ENCODE measurements at places on chromosomes 11 and 22.

DNA sequence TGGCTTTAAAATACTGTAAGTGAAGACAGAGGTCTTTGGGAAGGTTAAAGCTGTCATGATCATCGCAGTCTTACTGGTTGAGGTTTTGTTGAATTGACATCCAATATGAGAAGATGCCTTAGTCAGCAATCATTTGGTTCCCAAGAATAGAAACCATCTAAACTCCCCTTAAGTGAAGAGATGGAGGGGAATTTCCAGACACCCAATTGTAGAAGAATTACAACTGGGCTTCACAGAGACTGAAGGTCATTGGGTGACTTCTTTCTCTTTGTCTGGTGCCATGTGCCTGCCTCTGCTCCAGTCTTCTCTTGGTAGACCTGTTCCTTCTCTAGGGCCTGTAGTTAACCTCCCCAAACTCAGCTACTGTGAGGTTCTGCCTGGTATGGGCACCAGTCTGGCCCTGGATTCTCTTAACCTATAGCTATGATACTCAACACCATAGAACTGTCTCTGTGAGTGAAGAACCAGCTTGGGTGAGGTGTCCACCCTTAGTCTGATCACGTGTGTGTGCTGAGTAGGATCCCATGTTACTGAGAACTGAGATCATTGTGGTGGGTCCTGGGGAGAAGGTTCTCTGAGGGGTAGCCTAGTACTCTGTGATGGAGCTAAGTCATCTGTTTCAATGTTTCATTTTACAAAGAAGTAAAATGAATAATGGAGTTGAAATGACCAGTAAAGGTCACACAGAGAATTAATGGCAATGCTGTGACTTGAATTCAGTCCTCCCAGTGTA lies 182.5 kb downstream of the CSNK2A3 start:
- DNase-seq: no peak

- DNase-seq: no peak
Measured at GRCh38 chr22:41302021-41302767, 869 bp downstream of the ZC3H7B start.

DNA sequence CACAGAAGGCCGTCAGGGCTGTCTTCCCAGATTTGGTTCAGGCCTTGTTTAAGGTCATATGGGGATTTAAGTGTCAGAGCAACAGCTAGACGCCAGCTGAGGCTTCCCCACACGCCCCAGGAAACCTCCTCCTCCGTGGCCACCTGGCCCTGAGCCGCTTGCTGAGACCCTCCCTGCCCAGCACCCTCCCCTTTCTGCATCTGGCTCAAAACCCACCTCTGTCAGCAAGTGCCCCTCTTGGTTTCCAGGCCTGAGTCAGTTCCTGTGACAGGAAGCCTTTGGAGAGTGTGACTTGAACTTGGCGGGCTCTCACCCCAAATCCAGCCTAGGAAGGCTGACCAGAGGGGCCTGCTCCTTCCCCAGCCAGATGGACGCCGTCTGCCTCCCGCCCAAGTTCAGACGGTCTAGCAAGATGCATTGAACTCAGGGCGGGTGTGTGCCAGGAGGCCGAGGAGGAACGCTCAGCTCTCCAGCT lies 561 bp downstream of the FXYD2 start:
- peak; percentile 74 for DNase-seq

DNA sequence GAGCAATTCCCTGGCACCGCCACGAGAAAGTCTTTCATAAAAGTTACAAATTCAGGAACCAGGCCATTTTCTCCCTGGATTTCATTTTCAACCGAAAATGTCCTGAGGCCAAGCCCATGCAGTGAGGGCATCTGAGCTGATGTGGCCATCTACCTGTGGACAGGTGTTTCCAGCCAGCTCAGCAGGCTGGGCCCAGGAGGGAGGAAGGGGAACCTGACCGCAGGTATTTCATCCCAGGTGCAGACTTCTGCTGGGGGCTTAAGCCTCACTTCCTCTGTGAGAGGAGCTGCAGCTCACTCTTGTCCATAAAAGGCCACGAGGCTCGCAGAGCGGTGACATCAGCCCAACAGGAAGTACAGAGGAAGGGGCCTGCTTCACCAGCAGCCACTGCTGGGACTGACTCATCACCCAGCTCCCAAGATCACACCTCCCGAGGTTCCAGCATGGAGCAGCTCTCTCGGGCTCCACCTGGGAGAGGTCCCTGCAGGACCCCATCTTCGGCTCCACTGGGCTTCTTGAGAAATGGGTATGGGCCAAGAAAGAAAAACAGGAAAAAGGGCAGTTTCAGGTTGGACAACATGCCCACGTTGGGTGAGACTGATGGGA lies 56.4 kb downstream of the MYH9 start:
- no peak for DNase-seq

DNA sequence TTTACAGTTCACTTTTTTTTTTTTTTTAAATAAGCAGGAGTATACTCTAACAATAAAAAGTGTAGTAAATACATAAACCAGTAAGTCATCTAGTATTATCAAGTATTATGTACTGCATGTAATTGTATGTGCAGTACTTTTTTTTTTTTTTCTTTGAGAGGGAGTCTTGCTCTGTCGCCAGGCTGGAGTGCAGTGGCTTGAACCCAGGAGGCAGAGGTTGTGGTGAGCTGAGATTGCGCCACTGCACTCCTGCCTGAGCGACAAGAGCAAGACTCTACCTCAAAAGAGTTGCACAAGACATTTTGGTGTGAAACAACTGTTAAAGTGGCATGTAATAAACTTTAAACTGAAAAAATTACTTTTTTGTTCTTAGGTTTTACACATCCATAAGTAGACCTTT lies 16.7 kb downstream of the BCL2L13 start:
- no peak for DNase-seq

DNA sequence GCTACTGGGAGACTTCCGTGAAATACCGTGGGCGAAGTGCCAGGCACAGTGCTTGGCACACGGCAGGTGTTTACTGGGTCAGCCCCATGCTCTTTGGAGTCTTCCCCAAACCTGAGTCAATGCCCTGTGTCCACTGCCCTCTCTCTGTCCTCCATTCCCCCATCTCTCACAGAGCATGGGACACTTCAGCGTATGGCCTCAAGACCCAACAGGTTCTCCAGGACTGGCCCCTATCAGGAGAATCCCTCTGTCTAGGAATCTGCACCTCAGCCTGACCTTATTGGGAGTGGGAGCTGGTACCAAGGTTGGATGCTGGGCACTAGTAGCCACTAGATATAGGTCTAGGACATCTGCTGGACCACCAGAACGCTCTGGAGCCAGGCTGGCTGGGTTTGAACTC lies 67.2 kb upstream of the LMO1 start:
- DNase-seq: no peak

- no peak for DNase-seq
Measured at GRCh38 chr11:119025541-119025940, 5.1 kb downstream of the SLC37A4 start.

- no peak for DNase-seq
Measured at GRCh38 chr11:57327721-57328120, 3.0 kb upstream of the TNKS1BP1 start.

GRCh38 chr11:105732611-105733010 lies 122.7 kb downstream of the GRIA4 start:
- DNase-seq: no peak

GRCh38 chr11:72584293-72584938 lies 89.8 kb downstream of the PDE2A start:
- DNase-seq: peak; percentile 79

DNA sequence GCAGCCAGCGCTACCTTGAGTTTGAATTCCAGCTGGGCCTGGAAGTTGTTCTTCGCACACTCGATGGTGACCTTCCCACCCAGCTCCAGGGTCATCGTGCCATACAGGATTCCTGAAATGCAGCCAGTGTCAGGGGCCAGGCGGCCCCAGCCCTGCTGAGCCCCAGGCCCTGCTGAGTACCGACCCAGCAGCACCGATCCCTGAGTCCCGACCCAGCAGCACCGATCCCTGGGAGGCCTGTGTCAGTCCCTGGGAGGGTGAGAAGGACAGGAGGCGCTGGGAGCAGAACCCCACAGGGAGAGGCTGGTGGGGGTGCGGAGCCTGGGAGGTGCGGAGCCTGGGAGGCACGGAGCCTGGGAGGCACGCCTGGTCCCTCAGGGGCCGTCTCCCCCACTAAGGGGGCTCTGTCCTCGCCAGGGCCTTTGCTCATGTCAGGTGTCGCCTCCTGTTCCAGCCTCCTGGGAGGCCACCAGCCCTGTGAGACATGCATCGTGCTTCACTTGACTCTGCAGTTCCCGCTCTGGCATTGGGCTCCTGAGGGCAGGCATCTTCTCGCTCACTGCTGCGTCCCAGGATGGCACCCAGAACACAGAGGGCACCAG lies 37.1 kb upstream of the CARS1 start:
- peak; percentile 60 for DNase-seq
